IPS-NIHi11 (cell line): ENCODE measurements at places on chromosomes 6 and 20.
A peak's percentile ranks its signal among the peaks of the same experiment; 100 is the strongest.

DNA sequence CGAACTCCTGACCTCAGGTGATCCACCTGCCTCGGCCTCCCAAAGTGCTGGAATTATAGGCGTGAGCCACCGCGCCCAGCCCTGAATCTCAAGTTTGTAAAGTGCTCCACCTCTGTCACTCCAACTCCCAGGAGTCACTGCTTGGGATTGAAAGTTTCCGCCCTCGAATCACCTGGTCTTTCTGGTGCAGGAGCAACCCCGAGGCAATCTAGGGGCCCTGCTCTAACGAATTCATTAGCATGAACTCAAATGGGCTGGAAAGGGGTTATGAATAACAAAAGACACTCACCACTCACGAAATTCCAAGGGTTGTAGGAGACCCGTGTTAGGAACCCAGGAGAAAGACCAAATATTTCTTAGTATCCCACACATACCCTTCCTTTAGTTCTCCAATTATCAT is 26.1 kb downstream of the RBCK1 start:
- DNase-seq = peak; percentile 74

- DNase-seq = peak; percentile 32
Measured at GRCh38 chr6:47094241-47094925, 52.3 kb upstream of the ADGRF1 start.

- DNase-seq = no peak
Measured at GRCh38 chr6:73006146-73006545, 219.2 kb downstream of the KHDC1L start.

DNA sequence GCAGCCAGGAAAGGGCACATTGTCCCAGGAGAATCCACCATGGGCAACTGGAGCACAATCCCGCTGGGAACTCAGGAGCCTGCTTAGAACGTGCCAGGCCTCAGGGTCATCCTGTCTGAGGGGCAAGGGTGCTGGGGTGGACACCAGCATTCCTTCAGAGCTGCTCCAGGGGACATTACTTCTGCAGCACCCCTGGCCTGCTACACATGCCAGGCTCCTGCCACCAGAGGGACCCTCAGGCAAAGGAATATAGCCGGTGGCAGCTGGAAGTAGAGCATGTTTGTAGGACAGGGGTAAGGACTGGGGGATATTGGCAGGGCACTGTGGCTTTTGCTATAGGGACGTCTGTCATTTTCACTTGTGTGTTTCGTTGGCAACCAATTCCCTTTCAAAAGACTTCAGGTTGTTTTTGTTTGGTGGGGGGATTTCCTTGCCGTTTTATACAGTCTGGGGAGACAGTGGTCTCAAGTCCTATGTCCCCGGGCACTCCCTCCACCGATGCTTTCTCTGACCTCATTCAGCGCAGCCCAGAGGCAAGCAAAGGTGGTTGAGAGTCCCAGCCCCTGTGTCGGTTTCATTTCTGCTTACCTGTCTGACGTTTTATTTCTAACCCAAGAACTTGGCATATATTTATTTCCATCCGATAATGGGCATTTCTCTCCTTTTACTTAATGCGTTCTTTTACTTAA is 130.8 kb downstream of the JPH2 start:
- DNase-seq = peak; percentile 62

- DNase-seq = no peak
Measured at GRCh38 chr6:156508923-156509322, 268.3 kb upstream of the ARID1B start.
